ENCODE measurements at places on chromosomes 2 and 18.

GRCh38 chr18:26804519-26804918 is 61.0 kb downstream of the AQP4 start:
- DNase-seq: peak; percentile 32

GRCh38 chr2:84288293-84288692 is 170.8 kb downstream of the SUCLG1 start:
- DNase-seq: no peak

GRCh38 chr18:77870199-77870598 is 620.6 kb downstream of the GALR1 start:
- DNase-seq: no peak

GRCh38 chr2:147925886-147926285 is 81.1 kb downstream of the ACVR2A start:
- no peak for DNase-seq

- DNase-seq: no peak
Observed at GRCh38 chr2:25505622-25506021, 163.9 kb upstream of the DNMT3A start.

DNA sequence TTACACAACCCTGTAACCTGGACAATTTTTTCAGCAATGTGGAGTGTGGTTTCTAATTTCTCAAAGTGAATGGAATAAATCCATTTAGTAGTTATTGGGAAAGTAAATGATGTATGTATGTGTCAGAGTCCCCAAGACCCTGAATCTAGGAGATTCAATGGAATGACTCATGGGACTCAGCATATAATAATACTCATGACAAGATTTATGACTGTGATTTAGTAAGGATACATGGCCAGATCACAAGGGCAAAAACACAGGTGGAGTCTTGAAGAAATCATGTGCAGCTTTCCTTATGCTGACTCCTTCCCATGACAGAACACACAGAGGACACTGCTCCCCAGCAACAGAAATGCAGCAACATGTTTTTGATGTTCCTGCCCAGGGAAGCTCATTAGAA is 1877.7 kb upstream of the LRRTM1 start:
- DNase-seq: no peak

DNA sequence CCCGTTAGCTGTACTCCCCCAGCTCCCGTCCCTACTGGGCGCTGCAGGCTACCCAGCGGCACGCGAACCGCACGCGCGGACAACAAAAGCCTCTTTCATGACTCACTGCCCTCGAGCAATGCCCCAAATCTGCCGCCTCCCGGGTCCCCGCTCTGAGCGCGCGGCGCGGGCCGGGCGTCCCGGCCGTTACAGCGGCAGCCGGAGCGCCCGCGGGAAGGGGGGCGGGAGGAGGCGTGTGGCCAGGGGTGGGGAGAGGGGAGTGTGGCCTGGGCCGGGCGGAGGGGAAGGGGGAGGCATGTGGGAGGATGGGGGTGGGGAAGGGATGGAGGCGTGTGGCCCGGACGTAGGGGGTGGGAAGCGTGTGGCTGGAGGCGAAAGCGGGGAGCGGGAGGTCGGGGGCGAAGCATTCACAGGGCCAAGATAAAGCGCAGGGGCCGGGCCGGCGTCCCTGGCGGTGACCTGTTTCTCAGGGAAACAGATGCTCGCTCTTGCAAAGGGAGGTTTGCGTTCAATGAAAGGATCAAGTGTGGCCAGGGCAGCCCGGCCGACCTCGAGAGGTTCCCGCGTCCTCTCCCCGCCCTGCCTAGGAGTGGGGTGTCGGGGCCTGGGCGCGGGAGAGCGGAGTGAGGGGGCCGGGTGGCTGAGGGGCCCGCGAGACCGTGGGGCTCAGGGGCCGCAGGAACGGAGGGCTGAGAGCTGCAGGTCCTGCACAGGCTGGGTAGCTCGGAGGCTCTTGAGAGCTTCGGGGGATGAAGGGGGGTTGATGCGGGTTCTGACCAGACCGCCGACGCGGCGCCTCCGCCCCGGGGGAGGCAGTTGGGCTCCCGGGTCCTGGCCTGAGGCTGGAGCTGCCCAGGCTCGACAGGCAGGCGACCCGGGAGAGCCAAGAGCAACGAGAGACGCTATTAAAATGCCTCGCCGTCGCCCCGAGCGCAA is 3.5 kb upstream of the NEUROD1 start:
- no peak for DNase-seq

- DNase-seq: peak; percentile 56
Observed at GRCh38 chr2:27379836-27380625, 503 bp downstream of the ZNF513 start.

DNA sequence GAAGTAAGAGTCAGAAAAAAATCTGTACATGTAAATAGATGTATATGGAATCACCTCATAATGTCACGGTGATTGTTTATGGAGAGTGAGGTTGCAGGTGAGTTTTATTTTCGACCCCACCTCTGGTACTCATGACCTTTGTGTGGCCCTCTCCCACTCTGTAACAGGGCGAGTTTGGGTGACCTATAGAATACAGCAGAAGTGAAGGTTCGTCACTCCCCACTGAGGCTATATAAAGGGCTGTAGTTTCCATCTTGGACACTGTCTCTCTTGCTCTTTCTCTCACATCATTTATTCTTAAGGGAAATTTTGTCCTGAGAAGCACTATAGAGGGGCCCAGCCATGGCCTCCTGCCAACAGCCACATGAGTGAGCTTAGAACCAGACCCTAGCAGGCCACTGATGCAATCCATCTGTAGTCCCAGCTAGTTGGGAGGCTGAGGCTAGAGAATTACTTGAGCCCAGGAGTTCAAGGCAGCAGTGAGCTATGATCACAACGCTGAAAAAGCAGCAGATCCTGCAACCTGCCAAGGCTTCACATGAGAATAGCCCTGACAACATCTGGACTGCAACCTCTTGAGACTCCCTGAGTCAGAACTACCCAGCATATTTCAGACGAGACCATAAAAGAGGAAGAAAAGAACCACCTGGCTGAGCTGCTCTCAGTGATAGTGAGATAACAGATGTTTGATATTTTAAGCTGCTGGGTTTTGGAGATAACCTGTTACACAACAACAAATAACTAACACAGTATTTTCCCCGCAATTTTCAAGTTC is 74.3 kb upstream of the SLC1A4 start:
- peak; percentile 69 for DNase-seq

DNA sequence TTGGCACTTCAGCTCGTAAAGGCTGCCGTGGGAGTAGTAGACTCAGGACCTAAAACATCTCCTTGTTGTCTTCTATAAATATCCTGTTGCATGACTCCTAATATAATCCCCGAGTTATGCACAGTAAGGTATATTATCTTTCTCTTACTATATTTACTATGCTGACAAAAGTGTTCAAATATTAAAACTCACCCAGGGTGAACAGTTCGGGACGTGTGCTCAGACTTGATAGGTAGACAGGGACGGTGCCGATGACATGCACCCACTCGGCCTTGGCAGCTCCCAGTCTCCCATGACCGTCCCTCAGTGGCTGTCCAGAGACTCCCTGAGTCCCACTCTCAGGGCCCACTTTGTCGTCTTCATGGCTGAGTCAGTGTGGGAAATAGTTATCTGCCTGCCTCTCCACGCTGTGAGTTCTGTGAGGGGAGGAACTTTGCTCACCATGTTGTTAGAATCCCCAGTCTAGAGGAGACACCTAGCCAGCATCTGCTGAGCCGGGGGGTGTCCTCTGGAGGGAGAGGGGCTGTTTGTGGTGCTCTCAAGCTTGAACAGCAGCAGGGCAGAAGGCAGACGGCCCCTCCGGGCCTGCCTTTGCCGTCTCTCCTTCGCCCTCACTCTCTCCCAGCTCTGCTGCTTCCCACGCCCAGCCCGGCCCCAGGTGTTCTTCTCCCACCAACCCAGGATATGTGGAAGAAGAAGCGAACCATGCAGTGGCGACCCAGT is 75.0 kb downstream of the DGKD start:
- no peak for DNase-seq

GRCh38 chr2:232981767-232982360 is 31.2 kb downstream of the NGEF start:
- no peak for DNase-seq

GRCh38 chr2:19250906-19251305 is 107.5 kb downstream of the OSR1 start:
- no peak for DNase-seq

GRCh38 chr2:134657650-134658250 is 61.0 kb downstream of the TMEM163 start:
- peak; percentile 17 for DNase-seq

DNA sequence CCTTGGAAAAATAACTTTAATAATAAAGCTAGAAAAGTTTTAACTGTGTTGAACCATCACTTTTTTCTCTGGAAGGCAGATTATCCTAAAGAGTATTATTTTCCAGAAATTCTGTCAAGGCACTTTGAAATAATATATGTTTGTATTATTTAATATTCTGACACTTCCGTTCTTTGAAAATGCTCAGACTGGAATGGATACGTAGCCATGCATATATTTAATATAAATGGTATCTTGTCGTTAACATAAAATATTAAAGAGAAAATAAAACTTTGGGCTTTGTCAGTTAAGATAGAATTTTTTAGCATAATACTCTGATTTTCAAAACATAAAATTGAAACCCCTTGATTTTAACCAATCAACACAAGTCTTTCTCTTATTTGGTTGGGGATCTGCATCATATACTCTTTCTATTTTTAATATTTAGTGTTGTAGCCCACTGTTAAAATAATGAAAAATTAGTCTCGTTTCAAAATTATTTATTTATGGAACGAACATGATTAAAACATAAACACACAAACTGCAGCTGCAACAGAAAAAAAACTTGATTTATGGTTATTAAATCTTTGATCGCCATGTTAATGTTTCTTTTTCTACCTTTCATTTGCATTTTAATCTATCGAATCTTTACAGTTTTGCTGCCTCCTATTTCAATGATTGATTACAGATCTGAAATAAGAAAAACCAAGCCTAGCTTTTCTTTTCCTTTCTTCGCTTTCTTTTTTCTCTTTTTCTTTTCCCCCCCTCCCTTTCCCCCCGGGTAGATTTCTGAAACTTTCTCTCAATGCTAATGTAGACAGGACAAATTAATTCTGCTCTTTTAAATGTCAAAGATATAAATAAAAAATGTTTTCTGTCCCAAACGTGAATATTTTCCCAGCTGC is 145.5 kb downstream of the MEIS1 start:
- DNase-seq: no peak

GRCh38 chr18:5601188-5601624 is 57.4 kb upstream of the EPB41L3 start:
- no peak for DNase-seq

- no peak for DNase-seq
Observed at GRCh38 chr18:53402670-53403069, 821.8 kb downstream of the MBD2 start.

- DNase-seq: no peak
Observed at GRCh38 chr2:100580367-100581276, 17.8 kb downstream of the PDCL3 start.

DNA sequence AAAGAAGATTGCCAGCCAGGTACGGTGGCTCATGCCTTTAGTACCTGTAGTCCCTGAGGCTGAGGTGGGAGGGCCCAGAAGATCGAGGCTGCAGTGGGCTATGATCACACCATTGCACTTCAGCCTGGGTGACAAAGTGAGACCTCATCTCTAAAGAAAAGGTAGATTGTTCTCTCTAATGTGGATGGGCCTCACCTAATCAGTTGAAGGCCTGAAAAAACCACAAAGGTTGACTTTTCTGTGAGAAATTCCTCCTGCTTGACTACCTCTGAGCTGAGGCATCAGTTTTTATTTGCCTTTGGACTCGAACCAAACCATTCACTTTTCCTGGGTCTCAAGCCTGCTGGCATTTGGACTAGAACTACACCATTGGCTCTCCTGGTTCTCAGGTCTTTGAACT is 142.1 kb upstream of the CYP26B1 start:
- no peak for DNase-seq

- DNase-seq: no peak
Observed at GRCh38 chr2:32424739-32425138, 67.9 kb downstream of the BIRC6 start.

DNA sequence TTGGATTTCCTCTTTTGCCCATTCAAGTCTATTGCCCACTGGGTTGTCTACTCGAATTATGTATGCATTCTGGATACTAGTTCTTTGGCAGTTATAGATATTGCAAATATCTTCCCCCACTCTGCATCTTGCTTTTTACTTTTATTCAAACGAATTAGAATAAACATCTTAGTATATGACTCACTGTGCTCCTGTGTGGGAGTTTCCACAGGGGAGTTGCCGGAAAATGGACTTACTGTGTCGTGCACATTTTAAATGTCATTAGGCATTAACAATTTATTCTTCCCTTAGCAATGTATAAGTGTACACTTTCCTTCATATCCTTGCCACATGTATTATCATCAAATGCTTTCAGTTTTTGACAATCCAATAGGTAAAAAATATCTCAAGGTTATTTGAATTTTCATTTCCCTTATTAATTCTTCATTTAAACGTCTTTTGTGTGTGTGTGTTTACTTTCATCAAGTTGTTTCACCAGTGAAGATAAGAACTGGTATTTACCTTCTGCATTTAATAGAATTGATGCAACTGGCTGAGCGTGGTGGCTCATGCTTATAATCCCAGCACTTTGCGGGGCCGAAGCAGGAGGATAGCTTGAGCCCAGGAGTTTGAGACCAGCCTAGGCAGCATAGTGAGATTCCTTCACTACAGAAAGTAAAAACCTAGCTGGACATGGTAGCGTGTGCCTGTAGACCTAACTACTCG is 4.6 kb upstream of the UGT1A5 start:
- no peak for DNase-seq

GRCh38 chr18:42743373-42744138 is 371.9 kb downstream of the RIT2 start:
- no peak for DNase-seq

GRCh38 chr2:8584174-8585066 is 97.4 kb upstream of the ID2 start:
- no peak for DNase-seq

GRCh38 chr2:57453945-57454344 is 592.7 kb upstream of the VRK2 start:
- no peak for DNase-seq

DNA sequence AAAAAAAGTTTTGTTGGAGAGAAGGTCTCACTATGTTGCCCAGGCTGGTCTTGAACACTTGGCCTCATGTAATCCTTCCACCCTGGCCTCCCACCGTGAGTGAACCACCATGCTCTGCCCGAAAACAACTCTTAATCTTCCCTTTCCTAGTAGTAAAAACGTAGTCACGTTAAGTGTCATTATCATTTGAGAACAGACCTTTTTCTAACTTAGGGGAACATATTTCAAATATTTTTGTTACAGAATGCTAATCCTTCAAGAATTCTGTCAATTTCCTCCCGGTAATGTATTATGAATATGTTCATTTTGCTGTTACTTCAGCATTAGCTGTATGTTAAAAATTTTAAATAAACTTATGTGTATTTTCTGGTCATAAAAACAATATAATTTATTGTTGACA is 49.7 kb downstream of the MTA3 start:
- DNase-seq: no peak

GRCh38 chr18:77407733-77408132 is 158.1 kb downstream of the GALR1 start:
- DNase-seq: no peak

DNA sequence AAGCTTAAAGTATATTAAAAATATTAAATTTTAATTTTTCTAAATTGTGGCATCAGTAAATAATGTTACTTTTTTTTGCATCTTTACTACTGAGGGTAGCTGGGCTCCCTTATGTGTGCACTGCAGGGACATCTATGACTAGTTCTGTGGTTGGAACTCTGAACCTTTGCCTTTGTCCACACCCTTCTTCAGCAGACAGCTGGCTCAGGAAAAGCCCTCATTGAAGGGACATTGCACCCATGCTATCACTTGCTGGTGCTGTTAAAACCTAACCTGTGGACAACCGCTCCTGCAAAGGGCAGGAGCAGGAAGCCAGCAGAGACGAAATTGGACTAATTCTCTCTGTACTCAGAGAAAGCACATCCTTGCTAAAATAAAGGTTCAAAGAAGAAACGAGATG is 30.1 kb downstream of the MOCOS start:
- DNase-seq: no peak

All from NCI-H524 (cell line).